Activated B cell treated with CpG ODN at 0.5 μM for 24 hours (primary cell): ENCODE measurements at places on chromosomes 1 and 21. TPM values are rescaled to one million over a fixed set of nuclear protein-coding genes. Genes with fewer than 3 reads are reported as not detected.

The SLAMF6 gene
- total RNA-seq, result 28.7 and 31.2 TPM in 2 replicates

The RUNX3 gene
- 141 and 153 TPM in 2 replicates for total RNA-seq

The SHISA4 gene
- total RNA-seq, result 0.24 and 0.35 TPM in 2 replicates

The SLC5A9 gene
- not detected in 2 replicates for total RNA-seq

The FCRLB gene
- total RNA-seq, result 2.1 and 2.4 TPM in 2 replicates

The PDZK1IP1 gene
- total RNA-seq, result not detected in 2 replicates

The DNAH14 gene
- total RNA-seq, result not detected in 2 replicates

The S100A7A gene
- total RNA-seq, result not detected in 2 replicates

The TLR5 gene
- total RNA-seq, result not detected in 2 replicates

The ZSWIM5 gene
- 1.6 and 2.3 TPM in 2 replicates for total RNA-seq

The NR0B2 gene
- total RNA-seq, result not detected in 2 replicates

The TMEM81 gene
- total RNA-seq, result 3.3 and 3.5 TPM in 2 replicates

The LEFTY2 gene
- total RNA-seq, result not detected in 2 replicates

The TAL1 gene
- total RNA-seq, result not detected in 2 replicates

The MAST2 gene
- total RNA-seq, result 16.2 and 20.9 TPM in 2 replicates

The ITLN2 gene
- total RNA-seq, result not detected in 2 replicates

The SIK1 gene
- 20.2 and 20.4 TPM in 2 replicates for total RNA-seq

The APOBEC4 gene
- total RNA-seq, result not detected in 2 replicates
